GM12878 (cell line): ENCODE measurements at places on chromosomes 13 and 19. TPM values are rescaled to one million over a fixed set of nuclear protein-coding genes. Genes with fewer than 3 reads are reported as not detected.

The PCDH17 gene
- 0.05 and 0.08 TPM in 2 replicates for total RNA-seq

DNA sequence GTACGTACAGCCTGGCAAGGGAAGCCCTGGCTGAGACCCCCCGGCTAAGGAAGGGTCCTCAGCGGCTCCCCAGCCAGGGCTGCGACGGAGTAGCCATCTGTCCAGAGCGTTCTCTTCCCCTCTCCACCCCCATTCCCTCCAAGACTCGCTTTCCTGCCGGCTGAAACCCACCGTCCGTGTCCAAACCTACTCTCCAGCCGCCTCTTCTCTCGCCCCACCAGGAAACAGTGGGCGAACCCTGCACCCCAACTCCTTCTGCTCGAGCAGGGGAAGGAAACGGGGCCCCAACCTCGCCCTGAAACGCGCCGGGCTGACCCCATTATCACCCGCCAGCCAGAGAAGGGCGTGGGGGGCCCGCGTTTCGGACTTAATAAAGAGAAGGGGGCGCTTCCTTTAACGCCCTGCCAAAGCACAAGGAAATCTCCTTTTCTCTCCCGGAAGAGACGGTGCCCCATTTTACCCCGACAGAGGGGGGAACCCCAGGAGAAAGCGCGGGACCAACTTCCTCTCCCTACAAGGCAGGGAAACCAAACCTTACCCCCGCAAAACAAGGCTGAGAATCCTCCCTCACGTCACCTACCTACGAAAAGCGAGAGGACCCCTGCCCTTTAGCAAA is 2.5 kb downstream of the ZC3H4 start:
- DNase-seq: no peak

- DNase-seq: no peak
Measured at GRCh38 chr19:41577833-41578232, 1.9 kb downstream of the CEACAM21 start.

DNA sequence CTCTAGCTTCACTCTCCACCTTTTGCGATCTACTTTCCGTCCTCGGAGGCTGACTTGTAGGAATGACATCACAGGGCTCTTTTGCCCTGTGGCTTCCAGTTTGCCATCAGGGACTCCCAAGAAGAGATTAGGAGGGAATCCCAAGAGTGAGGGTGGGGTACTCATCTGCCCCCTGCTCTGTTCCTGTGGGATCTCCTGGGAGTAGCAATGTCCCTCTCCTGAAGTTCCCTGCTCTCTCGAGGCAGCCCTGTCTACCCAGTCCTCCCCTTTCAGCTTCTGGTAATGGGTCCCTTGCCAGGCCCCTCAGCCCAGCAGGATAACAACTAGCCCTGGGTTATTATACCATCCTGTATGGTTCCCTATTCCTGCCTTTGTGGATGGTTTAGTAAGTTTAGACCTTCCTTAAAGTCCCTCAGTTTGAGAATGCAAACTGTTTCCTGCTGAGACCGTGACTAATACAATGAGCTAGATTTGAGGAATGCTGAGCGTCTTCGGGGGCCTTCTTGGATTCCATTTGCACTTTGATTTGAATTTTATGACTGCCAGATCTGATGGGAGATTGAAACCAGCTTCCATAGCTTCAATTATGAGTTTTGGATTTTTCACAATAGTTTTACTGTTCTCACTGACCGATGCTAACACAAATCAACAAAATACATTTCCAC is 73.7 kb upstream of the IPO5 start:
- no peak for DNase-seq

GRCh38 chr13:97026531-97027161 is 32.4 kb upstream of the OXGR1 start:
- DNase-seq: no peak

- no peak for DNase-seq
Measured at GRCh38 chr19:29831041-29831548, 19.3 kb downstream of the CCNE1 start.

DNA sequence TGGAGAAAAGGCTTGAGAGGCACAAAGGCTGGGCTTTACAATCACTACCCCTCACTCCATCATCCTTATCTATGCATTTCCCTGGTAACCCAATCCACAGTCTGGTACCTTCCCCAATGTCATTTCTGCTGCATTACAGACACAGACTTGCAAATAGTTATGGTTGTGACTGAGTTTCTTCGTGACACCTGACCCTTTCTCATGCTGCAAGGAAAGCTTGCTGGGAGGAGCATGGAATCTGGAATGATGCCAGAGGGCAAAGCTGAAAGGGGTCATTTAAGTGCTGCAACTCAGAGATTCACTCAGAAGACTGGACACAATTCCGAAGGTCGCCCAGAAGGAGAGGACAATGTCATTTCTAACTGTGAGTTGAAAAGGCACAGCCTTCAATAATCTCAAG is at the start of gene LGALS16:
Gene LGALS16, plus strand, starts transcription at position 301 of the 400 bp plus-strand sequence. Its CDS starts 49 bp downstream, at position 350.
- no peak for DNase-seq

- DNase-seq: peak; percentile 82
Measured at GRCh38 chr19:10566658-10567410, 1.0 kb upstream of the KRI1 start.

The IGSF23 gene
- not detected in 2 replicates for total RNA-seq

DNA sequence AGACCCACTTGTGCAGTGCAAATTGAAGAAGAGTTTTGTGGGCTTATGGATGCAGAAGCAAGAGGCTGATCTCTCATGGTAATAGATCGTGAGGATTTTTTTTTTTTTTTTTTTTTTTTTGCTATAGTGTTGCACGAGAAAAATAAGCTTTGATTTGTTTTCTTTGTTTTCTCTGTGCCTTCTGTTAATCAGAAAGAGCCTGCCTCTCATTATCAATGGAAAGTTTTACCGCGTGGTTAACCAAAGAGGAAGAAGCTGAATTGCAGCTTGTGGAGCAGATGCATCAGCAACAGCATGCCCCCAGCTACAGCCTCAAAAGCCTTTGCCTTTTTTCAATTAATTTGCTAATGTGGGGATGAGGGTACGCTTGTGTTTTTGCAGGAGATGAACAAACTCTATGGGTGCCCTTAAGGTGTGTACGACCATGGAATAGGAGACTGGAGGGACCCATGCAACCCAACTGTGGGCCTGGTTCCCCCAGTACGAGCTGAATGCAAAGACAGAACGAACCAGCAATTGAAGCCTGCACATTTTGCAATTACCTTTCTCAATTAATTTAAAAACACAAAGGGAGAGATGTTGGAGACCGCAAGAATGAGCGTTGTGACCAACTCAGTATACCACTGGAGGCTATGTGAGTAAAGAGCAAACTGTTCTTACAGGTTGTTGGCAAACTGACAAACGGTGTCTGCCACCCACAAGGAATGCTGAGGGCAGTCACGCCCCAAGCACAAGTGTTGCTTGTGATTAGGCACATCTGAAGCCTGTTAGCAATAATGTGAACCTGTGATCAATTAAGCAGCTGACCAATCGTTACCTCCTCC is 58.6 kb upstream of the SPRY2 start:
- peak; percentile 17 for DNase-seq

The CLEC17A gene
- 99.0 and 105 TPM in 2 replicates for total RNA-seq

- DNase-seq: no peak
Measured at GRCh38 chr19:7507884-7508283, 8.0 kb upstream of the ZNF358 start.

DNA sequence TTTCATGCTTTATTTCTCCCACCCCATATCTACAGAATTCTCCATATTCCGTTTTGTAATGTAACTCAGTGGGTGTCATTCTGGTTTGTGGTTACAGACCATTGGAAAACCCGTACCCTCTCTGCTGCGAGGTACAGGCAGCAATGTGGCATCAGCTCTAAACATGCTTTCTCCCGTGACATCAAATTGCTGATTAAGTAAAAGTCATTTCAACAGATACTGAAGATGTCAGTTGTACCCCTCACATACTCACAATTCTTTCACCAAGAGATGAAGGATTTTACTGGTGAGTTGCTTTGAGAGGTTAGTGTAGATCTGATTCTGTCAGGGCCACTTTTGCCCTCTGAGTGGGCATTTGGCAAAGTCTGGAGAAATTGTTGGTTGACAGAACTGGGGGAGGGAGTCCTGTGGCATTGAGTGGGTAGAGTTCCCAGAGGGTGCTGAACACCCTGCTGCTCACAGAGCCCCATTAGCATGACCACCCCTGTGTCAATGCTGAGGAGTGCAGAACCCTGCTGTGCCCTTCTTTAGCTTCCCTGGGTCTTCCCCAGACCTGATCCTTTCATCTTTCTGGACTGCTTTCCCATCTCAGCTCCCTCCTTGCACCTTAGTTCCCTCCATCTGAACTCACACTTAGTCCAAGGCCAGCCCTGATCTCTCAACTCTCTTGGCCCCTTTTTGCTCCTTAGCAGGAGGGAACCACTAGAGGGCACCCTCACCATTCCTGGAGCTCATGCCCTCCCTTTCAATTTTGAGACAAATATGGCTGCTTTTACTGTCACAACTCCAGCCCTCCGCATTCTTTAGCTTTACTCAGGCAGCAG is 39.9 kb upstream of the CEACAM8 start:
- DNase-seq: no peak

GRCh38 chr19:9645472-9645871 is 24.4 kb upstream of the ZNF561 start:
- no peak for DNase-seq

The LRRC63 gene
- total RNA-seq: 0.51 and 0.56 TPM in 2 replicates

GRCh38 chr13:79455331-79455730 is 25.6 kb upstream of the NDFIP2 start:
- no peak for DNase-seq

- no peak for DNase-seq
Measured at GRCh38 chr13:55669051-55669450, 1471.7 kb upstream of the PRR20A start.

The UPK1A gene
- total RNA-seq: not detected in 2 replicates

GRCh38 chr13:96844195-96844594 is 150.1 kb downstream of the OXGR1 start:
- no peak for DNase-seq

DNA sequence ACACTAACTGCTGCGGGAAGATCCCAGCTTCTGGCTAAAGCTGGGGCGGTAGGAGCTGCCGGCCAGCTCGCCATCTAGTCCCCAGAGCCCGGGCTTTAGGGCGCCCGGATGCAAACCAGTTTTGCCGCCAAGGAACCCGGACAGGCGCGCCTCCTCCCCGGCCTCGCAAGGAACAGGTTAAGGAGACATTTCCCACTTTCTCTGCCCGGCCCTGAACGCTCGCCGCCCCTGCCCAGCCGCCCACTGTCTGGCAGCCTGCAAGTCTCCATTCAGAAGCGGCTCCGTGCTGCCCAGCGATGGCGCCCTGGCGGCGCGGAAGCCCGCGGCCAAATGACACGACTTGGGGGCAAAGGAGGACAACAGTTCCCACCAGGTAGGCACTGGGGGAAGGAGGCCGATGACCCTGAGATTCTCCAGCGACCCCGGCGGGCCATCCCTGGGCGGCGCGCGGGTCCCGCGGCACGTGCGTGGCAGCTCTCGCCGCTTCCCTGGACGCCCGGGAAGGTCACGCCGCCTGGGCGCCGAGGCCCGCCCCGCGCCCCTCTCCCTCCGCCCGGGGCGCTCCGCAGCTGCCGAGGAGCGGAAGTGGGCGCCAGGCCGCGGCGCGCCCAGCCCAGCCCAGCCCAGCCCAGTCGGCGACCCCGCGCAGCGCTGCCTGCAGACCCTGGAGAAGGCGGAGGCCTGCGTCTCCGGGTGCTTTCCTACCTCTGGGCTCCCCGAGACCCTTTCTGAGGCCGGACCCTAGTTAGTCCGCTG is 42.2 kb upstream of the HNRNPA1L2 start:
- DNase-seq: no peak
